ENCODE measurements at places on chromosomes 5 and 9.
A peak's percentile ranks its signal among the peaks of the same experiment; 100 is the strongest.

GRCh38 chr9:81119591-81119990 lies 569.8 kb downstream of the TLE1 start:
- DNase-seq: no peak

- no peak for DNase-seq
These were observed 506.7 kb downstream of the TMEM232 start for GRCh38 chr5:110219769-110220168.

GRCh38 chr9:21549251-21549765 lies 67.2 kb upstream of the IFNE start:
- no peak for DNase-seq

GRCh38 chr9:98750364-98751060 lies 41.8 kb upstream of the GABBR2 start:
- DNase-seq: no peak

- no peak for DNase-seq
These were observed 53.4 kb downstream of the PLPP1 start for GRCh38 chr5:55481293-55481855.

GRCh38 chr5:73450137-73450536 lies 1.6 kb upstream of the FOXD1 start:
- DNase-seq: no peak

DNA sequence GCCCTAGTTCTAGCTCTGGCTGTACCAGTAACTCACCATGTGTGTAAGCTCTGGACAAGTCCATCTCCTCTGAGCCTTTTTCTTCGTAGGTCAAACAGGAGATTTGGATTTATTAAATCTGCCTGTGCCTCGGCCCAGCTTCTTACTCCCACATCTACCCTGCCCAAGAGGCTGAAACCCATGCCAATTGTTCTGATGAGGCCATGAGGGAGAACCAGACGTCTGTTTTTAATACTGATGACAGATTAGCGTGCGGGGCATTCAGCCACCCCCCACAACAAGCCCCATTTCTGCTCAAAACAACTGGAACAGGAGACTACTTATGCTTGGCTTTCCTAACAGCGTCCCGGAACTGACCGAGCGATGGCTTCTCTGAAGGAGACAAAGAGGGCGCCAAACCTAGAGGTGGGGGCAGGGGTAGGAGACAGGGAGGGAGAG lies 81.2 kb upstream of the TRIM32 start:
- no peak for DNase-seq

- no peak for DNase-seq
These were observed 127.6 kb downstream of the DROSHA start for GRCh38 chr5:31404325-31404724.

- no peak for DNase-seq
These were observed 798.3 kb downstream of the MAT2B start for GRCh38 chr5:164303646-164304215.

- no peak for DNase-seq
These were observed 172.0 kb downstream of the MELK start for GRCh38 chr9:36744678-36745077.

- no peak for DNase-seq
These were observed 517.3 kb upstream of the TLE4 start for GRCh38 chr9:79054500-79054899.

DNA sequence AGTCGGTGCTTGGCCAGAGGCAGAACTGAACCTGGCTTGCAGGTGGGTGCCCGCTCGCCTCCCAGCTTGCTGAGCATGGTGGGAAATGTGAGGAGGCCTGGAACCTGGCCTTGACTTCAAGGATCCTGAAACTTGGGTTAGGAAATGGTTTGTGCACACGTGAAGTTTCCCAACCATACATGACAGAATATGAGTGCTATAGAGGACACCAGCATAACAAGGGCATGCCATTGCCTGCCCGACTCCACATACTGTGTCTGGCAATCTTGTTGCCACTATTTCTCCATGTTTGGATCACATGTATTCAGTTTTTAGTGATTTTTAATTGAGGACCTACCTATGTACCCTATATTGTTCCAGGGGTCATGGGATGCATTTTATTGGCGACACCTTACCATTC lies 177.6 kb upstream of the ANKRD55 start:
- no peak for DNase-seq

- DNase-seq: no peak
These were observed at the start of gene PCDHB11 for GRCh38 chr5:141199359-141200235. PCDHB11 (plus strand) TSS chr5:141199627; CDS start chr5:141199775, 148 bp downstream.

GRCh38 chr9:127991757-127992274 lies 11.0 kb upstream of the EEIG1 start:
- no peak for DNase-seq

DNA sequence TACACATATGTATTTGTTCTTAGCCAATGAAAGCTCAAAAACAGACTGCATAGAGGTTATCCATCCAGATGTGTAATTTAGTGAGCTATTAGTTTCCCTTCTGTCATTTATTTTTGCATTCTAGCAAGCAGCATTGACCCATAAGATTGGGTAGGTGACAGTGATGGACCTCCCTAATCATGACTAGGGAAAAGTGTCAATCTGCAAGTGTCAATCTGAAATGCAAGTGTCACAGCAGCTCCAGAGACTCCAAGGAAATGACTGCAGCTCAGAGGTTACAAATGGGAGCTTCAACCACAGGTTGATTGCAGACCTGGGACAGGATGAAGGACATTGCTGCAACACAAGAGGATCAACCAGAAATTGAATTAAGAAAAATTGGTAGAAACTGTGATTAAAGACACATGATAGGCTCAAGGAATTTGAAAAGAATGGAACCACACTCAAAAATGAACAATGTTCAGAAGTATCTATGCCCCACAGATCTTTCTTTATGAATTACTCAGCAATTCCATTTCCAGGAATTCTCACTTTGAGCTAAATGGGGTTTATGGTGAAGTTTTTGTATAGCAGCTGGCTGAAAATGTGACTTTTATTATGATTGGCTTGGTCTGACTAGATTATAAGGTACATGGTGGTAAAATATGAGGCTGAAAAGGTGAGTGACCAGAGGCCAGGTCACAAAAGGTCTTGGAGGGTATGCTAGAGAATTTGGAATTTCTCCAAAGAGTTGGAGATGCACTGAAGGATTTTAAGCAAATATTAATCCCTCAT lies 59.6 kb upstream of the HTR4 start:
- DNase-seq: no peak

DNA sequence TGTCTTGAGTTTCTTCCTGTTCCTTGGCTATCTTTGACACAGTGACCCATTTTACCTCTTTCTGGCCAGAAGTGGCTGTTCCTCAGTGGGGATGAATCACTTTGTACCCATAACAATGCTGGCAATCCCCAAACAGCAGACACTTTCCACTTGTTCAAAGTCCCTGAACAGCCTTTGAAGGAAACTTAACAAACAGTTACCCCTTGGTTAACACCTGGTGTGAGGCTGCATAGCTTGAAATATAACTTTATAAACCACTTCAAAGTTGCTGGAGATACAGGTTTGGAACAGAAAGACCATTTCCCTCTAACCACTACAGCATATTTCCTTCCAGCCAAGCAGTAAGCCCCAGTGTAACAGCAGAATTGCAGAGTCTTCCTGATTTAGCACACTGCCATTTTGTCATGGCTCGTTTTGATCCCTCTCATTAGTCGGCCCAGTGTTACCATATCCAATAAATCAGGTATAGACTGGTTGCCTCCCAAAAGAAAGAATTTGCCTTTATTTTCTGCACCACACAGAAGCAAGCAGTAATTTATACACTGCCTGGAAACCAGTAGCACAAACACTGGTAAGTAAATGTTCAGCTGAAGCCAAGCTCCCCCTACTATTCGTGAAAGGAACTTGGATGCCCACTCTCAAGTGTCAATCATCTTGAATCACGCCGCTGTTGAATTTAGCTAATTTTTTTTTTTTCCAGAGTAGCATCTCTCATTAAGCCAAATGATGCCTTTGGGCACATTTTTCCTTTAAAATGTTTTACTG lies 225.9 kb downstream of the PIK3R1 start:
- no peak for DNase-seq

GRCh38 chr9:2679011-2679410 lies 38.3 kb upstream of the KCNV2 start:
- DNase-seq: no peak

GRCh38 chr9:135761845-135762168 lies 59.8 kb downstream of the KCNT1 start:
- no peak for DNase-seq

GRCh38 chr9:70411121-70411929 lies 3.1 kb downstream of the KLF9 start:
- DNase-seq: no peak

DNA sequence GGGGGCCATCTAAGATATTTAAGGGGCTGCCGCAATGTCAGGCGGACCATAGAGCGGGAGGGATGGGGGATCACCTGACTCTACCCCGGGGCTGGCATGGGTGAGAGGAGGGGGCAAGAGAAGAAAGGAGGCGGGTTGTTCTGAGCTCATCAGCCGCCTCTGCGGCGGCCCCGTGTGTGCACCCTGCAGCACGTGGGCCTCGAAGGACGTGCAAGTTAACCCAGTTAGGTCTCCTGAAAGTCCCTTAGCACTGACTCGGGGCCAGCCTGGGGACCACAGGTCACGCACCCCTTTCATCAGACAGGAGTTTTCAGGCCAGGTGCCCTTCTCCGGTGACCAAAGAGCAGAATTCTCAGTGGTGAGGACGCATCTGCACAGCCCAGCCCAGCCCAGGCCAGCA lies 58.0 kb downstream of the UBE2QL1 start:
- DNase-seq: no peak

DNA sequence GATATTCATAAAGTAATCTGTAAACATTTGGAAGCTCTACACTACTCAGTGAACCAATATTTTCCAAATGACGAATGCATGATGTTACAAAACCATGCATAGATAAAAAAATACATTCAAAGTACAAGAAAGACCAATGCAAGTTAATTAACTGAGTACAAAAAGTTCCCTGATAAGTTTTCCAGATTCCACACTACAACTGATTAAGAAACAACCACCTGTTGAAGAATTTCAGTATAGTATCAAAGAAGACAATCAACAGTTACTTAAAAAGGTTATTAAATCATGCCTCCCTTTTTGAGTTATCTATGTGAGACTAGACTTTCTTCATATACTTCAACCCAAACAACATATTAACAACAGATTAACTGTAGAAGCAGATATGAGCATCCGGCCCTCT lies 192.4 kb downstream of the ARL15 start:
- DNase-seq: no peak

GRCh38 chr9:87855061-87855460 lies 27.6 kb upstream of the SPATA31E1 start:
- DNase-seq: no peak

GRCh38 chr5:144566747-144567420 lies 396.2 kb downstream of the KCTD16 start:
- no peak for DNase-seq

- no peak for DNase-seq
These were observed 186.9 kb downstream of the GADD45G start for GRCh38 chr9:89791754-89792153.

- no peak for DNase-seq
These were observed at the start of gene TIFAB for GRCh38 chr5:135452321-135453030. TIFAB (minus strand) TSS chr5:135452351; CDS start chr5:135449939, 2,412 bp downstream.

- no peak for DNase-seq
These were observed 146.3 kb upstream of the POU5F2 start for GRCh38 chr5:93887678-93888077.

DNA sequence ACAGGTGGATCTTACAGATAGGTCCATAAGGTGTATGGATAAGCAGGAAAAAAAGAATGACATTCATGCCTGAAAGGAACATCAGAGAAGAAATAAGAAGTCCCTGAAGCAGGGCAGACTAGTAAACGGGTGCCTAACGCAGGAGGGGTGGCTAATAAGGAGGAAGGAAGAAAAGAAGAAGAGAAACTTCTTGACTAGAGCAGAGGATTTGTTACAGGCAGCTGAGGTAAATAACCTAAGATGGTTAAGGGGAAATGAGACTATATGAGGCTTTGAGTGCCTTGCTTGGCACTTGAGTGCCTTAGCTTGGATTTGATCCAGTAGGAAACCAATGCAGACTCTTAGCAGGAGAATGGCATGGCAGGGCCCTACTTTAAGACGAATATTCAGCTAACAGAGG lies 313.5 kb upstream of the PDE4D start:
- DNase-seq: no peak

- no peak for DNase-seq
These were observed 16.2 kb downstream of the ANKS6 start for GRCh38 chr9:98780059-98780749.

- DNase-seq: peak; percentile 56
These were observed 5.1 kb downstream of the GRK6 start for GRCh38 chr5:177431317-177432142.

GRCh38 chr9:88533951-88534455 lies 975 bp upstream of the NXNL2 start:
- no peak for DNase-seq

- no peak for DNase-seq
These were observed 31.9 kb upstream of the SSBP2 start for GRCh38 chr5:81782811-81783210.

- no peak for DNase-seq
These were observed 29.5 kb upstream of the LHFPL2 start for GRCh38 chr5:78677777-78678668.

DNA sequence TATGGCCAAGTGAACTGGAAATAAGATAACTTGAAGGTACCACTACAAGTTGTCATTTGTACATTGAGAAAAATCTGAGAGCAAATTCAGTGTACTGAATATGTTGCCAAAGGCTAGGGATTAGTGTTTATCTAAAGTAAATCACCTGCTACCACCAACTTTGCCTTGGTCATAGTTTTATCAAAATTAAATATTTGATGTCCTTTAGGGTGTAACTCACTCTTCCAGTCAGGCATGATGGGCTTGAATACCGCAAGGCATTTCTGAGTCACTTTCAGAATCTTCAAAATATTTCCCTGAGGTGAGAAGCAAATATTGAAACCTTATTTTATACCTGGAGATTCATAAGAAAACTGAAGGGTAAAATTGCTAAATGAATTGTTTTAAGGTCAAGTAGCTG lies 1338.6 kb upstream of the ACO1 start:
- no peak for DNase-seq

- no peak for DNase-seq
These were observed 107.2 kb downstream of the TTLL11 start for GRCh38 chr9:121985792-121986494.

- DNase-seq: no peak
These were observed 107.2 kb upstream of the STC2 start for GRCh38 chr5:173435447-173435846.

Measured in T-helper 17 cell (primary cell).